Islet precursor cell (in vitro differentiated cells): ENCODE measurements at places on chromosomes 7 and 10.

DNA sequence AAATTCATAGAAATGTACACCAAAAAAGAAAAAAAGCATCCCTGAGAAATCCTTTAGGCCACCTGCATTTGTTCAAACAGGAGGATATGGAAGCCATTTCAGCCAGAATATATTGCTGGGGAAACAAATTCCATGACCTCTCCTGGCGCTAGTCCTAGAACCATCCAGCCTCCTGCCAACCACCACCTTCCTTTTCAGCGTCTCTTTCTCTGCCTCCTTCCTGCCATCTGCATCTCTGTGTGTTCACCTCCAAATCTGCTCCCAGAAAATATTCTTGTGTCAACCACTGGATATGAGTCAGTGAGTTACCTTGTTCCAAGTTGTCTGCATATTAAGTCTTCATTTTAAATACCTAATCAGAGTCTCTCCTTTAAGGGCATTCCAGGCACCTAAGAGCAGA is 50.6 kb upstream of the NPY start:
- DNase-seq = no peak

DNA sequence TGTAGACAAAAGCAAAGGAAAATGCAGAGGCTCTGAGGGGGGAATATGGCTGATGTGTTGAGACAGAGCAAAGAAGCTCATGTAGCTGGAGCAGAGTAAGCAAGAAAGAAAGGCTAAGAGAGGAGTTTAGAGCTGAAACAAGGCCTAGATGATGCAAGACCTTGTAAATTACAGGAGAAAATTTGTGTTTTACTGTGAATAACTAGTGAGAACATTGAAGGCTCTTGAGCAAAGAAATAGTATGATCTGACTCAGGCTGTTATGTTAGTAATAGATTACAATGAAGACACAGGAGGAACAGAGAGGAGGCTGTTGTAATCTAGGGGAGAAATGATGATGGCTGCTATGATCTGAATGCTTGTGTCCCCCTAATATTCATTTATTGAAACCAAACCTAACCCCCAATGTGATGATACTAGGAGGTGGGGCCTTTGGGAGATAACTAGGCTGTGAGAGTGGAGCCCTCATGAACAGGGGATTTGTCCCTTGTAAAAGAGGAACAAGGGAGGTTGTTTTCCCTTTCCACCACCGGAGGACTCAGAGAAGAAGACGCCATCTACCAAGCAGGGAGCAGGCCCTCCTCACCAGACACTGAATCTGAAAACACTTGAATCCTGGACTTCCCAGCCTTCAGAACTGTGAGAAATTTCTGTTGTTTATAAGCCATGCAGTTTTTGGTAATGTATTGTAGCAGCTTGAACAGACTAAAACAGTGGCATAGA is 394.9 kb downstream of the HTR7 start:
- no peak for DNase-seq

GRCh38 chr10:9015005-9015404 is 960.5 kb downstream of the GATA3 start:
- DNase-seq = no peak

- no peak for DNase-seq
These were observed 96.8 kb downstream of the CYTH3 start for GRCh38 chr7:6175645-6176044.

DNA sequence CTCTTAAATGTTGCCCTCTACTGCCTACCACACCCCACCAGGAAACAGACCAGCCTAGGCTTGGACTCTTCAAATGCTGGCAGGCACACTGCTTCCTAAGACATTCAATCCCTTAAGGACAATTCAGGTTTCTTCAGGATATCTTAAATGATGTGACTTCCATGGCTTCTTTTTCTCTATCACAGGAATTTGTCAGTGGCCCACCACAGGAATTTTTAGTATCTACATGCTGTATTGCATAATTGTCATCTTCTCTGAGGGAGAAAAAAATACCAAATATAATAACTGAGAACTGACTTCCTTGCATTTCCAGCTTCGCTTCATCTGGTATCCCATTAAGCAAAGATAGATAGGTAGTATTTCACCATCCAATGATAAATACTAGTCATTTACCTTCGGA is 129.3 kb downstream of the WNT2 start:
- no peak for DNase-seq

DNA sequence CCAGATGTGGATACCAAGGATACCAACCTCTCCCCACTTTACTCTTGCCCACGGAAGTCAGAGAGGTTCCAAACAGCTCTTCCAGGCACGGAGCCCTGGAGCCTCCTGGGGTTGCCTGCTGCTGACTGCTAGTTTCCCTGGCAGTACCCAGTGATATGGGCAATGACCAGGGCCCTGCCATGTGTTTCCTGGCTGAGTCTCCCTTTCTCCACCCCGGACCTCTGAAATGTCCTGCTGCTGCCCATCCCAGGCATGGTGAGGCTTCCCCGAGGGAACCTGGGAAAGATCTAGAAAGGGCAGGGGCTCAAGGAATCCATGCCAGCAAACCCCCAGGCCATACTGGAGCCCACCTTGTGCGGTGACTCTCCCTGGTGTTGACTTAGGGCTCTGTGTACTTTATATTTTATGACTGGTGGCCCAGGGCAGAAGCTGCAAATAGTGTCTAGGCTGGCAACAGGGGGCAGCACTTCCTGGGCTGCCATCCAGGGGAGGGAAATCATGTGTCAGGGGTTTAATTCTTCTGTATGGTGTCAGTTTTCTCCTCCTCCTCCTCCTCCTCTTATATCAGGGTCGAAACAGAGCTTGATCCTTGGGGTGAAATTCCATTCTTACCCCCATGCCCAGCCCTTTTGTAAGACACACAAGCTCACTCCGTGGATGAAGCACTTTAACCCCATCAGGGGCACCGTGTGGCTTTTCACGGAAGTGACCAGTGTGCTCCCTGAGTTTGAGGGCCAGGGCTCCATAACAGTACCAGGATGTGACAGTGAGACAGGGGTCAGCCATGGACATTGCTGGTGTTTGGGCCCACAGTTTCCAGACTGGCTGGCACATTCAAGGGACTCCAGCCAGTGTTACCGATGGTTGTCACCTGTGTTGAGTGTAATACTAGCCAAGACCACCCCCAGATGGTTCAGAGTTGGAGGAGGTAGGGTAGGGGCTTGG is 62.4 kb upstream of the GDF10 start:
- peak; percentile 35 for DNase-seq

DNA sequence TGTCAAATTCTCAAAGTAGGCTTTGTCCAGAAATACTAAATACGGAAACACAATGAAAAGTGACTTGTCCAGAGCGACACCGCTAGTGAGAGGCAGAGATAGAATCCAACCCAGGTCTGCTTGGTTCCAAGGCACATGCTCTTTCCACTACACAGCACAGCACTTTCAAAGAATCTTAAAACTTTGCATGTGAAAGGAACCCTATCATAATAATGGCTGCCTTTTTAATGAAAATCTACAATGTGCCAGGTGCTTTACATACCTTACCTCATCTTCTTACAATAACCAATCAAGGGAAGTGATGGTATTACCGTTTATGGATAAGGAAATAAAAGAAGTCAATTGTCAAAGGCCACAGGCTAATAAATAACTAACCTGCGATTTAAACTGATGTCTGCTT is 2.6 kb downstream of the CHCHD3 start:
- no peak for DNase-seq

DNA sequence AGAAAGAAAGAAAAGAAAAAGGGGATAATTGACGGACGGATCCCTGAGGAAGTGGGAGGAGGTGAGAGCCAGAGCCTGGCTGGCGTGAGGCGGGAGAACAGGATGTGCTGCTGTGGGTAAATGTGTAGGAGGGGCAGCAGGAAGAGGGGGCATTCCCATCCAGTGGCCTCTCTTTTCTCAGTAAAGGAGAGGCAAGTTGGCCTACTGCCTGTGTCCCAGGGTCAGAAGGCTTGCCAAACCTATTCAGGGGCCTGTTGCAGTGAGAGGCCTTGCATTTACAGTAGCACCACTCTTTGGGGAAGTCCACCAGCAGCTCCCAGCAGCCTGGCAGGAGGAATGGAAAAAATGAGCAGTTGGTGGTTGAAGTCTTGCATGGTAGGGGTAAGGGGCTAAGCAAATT is 26.6 kb upstream of the ASCC1 start:
- DNase-seq = no peak

DNA sequence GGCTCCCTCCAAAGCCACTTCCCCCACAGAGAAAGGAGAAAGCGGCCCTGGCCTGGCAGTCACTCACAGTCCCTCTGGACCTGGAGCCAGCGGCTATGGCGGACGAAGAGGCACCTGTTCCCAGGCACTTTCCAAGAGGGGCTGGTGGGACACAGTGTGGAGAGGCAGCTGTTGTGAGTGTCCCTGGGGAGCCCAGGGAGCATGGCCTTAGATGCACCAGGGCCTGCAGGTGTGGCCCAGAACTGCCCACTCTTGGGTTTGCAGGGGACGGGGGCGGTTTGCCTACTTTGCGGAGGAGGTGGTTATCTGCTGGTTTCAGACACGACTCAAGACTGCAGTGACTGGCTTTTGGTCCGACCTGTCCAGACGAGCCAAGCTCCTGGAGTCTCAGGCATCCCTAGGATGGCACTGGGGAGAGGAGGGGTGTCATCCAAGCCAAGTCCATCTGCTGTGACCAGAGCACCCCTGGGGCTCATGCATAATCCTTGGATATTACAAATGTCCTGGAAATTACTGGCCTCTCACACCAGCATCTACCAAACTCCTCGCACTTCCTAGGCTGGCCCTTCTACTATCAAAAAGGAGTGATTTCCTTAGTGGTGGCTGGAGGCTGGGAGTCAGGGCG is 18.4 kb downstream of the CTBP2 start:
- DNase-seq = no peak

GRCh38 chr7:116653204-116653603 is 18.8 kb upstream of the MET start:
- DNase-seq = peak; percentile 75

DNA sequence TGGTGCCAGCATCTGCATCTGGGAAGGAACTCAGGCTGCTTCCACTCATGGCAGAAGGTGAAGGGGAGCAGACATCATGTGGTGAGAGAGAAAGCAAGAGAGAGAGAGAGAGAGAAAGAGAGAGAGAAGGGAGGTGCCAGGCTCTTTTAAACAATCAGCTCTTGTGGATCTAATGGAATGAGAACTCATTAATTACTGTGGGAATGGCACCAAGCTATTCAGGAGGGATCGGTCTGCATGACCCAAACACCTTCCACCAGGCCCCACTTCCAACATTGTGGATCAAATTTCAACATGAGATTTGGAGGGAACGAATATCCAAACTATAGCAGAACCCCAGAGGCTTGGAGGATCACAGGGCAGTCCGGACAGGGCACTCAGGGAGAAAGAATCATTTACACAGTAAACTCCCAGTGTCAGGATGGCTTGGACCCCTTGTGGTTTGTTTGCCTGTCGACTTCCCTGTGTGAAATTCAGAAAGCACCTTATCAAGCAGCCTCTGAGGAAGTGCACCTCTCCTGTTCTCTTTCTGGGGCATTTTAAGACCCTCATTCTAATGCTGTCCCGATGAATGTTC is 308.5 kb downstream of the REEP3 start:
- DNase-seq = no peak

DNA sequence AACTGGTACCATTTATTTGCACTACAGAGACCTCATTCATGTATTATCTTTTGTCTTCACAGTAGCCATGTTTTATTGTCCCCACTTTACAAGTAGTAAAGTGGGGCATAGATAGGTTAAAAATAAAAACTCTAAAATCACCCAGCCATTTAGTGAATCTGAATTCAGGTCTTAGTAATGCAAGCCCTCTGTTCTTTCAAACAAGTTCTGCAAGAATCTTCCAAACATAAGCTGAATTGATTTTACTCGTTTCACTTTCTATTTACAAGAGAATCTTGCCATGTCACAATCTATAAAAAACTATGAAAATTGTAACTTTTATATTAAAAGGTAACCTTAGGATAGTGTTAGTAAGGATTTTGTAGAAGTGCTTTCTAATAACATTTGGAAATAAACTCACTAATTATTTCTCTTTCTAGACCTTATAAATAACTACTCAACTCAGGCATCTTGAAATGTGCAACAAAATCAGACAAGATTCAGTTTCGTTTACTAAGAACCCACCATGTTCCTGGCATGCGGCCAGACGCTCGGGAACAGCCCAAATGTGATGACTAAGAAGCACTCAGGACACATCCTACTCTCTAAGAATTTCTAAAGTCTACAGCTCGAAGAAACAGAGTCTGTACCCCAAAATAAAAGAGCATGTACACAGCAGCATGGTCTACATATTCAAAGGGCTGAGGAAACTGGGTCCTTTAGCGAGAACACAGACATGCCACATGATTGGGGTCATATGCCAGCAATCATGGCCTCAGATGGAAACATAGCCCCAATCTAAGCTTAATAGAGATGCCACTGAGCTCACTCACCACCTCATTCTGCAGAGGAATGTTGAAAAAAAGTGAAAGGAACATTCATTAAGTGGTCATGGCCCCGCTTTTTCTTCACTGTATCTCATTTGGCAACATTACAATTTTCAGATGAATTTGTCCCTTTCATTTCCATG is 167.6 kb downstream of the AMPH start:
- no peak for DNase-seq

GRCh38 chr10:30270247-30270646 is 78.8 kb downstream of the MTPAP start:
- no peak for DNase-seq

GRCh38 chr10:11499425-11500071 is 111.9 kb downstream of the USP6NL start:
- DNase-seq = no peak

- no peak for DNase-seq
These were observed 30.7 kb upstream of the INMT start for GRCh38 chr7:30721211-30721610.

GRCh38 chr10:132891368-132891767 is 51.0 kb downstream of the CFAP46 start:
- peak; percentile 21 for DNase-seq

DNA sequence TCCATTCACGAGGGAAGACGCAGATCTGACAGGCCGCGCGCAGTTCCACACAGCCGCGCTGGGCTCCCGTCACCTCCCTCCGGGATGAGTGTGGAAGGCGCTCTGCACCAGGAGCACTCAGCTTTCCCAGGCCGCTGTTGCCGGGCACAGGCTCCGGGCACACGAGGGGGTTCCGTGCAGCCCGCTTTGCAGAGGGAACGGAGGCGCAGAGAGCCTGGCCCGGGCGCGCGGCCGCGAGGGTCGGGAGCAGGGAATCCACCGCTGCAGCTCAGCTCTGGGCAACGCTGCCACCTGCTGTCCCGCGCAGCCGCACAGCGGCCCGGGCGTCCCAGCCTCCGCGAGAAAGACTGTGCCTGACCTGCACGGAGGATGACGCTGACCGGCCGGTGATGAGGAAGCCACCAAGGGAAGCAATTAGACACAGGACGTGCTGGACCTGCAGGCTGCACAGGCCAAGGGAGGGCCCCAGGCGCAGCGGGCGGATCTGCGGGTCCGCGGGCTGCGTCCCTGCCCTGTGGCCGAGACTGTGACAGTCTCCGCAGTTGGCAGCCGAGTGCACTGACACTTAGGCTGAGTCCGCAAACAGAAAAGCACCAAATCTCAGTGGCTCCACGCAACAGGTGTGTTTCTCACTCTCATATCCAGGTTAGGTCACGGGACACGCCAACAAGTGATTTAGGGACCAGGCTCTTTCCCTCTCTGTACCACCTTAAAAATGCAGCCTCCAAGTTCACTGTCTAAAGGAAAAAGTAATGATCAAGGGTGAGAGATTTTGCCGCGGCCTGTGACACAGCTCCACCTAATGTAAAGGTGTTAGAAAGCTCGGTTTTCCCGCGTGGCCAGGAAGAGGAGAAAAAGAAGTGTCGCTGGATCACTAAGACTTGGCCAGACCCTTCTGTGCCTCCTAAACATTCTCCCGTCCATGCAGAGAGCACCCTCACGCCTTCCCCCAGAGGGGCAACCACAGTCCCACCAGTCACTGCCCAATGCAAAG is 94.5 kb downstream of the SEC61G start:
- DNase-seq = peak; percentile 95

GRCh38 chr7:137538361-137538762 is 194.8 kb upstream of the PTN start:
- DNase-seq = no peak

- DNase-seq = no peak
These were observed 85.2 kb upstream of the DNAAF5 start for GRCh38 chr7:641269-641671.
